ENCODE measurements at places on chromosomes 1 and 21.

DNA sequence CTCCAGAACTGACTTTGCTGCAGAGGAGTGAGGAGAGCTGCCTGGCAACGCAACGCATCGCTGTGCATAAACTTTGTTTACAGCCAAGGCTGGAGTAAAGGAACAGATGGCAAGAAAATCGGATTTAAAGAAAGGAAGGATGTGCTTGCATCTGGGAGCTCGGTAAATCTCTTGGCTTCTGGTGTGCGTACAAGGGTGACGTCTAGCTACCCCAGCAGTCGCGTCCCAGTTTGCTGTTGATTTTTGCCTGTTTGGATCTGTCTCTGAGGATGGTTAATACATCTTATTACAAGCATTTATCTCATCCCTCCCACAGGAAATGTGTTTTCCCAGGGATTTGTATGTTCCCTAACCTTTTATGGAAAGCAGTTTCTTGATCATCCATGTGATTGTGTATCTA, 73.3 kb upstream of the RALGPS2 start:
- no peak for DNase-seq

- no peak for DNase-seq
These were observed at the start of gene CALML6 for GRCh38 chr1:1914971-1915692. CALML6 (plus strand) TSS chr1:1915260; CDS start chr1:1915281, 21 bp downstream.

GRCh38 chr21:39193380-39193779, 10.1 kb upstream of the PSMG1 start:
- no peak for DNase-seq

GRCh38 chr1:203480525-203481084, 5.0 kb downstream of the PRELP start:
- DNase-seq = no peak

GRCh38 chr1:181028196-181028595, 5.5 kb upstream of the STX6 start:
- DNase-seq = no peak

DNA sequence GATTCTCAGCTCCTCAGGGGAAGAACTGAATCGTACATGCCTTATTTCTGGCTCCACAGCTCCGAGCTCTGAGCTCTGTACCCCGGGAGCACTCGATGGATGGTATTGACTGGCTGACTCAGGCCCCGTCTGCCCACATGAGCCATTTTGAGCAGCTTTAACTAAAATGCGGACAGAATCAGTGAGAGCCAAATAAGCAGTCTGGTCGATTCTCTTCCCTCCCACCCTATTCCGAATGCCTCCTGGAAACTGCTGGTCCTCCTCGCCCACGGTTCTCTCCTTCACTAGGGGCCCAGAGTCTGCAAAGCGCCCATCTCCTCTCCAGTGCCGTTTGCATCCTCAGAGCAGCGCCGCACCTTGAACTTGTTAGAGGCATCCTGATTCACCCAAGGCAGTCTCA, 125.9 kb upstream of the IRF2BP2 start:
- DNase-seq = no peak

GRCh38 chr1:21775550-21775914, 7.4 kb downstream of the USP48 start:
- DNase-seq = no peak

DNA sequence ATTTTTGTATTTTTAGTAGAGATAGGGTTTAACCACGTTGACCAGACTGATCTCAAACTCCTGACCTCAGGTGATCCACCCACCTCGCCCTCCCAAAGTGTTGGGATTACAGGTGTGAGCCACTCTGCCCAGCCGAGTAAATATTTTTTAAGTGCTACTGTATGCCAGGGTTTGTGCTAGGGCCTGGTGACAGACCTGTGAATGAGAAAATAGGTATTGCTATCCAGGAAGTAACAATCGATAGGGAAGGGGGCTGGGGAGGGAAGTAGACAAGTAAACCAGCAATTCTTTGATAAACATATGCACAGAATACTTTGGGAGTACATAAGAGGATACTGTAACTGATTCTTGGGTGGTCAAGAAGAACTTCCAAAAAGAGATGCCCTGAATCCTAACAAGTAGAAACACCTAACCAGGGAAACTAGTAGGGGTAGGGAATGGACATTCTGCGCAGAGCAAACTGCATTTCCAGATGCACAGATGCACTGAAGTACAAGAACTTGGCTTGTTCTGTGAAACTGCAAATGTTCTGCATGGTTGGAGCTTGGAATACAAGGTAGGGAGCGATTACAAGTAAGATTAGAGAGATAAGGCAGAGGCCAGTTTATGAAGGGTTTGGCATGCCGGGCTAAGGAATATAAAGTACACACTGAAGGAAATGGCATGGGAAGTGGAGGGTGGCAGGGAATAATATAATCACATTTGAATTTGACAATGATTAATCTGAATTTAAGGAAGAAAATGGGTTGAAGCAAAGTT, 19.0 kb upstream of the DOCK7 start:
- DNase-seq = no peak
